Fibroblast of skin of back (primary cell): ENCODE measurements at places on chromosomes 11 and 22.

DNA sequence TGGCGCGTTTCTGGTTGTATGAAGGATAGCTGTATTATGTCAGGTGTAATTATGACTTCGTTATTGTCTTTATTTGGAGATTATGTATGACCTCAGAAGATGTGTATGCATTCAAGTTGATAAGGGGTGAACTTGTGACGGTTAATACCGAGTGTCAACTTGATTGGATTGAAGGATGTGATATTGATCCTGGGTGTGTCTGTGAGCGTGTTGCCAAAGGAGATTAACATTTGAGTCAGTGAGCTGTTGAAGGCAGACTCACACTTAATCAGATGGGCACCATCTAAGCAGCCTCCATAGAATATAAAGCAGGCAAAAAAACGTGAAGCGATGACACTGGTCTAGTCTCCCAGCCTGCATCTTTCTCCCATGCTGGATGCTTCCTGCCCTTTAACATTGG is 15.3 kb upstream of the CD82 start:
- DNase-seq: no peak

DNA sequence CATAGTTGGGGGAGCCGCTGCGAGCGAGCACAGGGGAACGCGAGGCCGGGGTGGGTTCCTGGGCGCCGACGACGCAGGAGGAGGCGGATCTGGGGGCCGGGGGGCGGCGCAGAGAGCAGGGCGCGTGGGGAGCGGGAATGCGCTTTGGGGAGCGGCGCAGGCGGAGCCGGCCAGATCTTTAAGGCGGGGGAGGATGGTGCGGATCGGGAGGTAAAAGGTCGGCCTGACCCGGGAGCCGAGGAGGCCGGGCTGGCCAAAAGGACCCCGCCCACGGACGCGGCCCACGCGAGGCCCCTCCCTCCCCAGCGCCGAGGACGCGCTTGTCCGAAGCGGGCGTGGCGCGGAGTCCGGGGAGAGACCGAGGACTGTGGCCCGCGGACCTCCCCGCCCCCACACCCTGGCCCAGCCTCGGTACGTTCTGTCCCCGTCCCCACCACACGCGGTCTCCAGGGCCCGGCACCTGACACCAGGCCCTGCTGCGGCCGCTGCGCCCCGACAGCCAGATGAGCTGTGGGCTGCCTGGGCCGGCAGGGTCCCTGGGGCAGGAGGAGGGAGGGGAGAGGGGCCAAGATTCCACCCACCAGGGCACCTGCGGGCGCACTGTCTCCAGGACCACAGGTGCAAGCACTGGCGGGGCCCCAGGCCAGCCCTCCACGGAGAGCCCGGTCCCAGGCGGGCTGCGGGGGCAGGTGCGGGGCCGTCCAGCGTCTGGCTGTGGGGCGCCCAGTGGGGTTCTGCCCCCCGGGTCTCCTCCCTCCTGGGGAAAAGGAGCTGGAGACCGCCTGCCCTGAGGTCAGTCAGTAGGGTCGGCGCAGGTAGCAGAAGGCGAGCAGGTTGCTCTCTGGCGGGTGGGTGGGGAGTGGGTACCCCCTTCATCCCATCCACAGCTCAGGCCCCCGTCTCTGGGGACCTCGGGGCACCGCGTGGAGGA is 10.9 kb downstream of the PIM3 start:
- peak; percentile 21 for DNase-seq

GRCh38 chr22:24051028-24051427 is 39.9 kb downstream of the CABIN1 start:
- no peak for DNase-seq

DNA sequence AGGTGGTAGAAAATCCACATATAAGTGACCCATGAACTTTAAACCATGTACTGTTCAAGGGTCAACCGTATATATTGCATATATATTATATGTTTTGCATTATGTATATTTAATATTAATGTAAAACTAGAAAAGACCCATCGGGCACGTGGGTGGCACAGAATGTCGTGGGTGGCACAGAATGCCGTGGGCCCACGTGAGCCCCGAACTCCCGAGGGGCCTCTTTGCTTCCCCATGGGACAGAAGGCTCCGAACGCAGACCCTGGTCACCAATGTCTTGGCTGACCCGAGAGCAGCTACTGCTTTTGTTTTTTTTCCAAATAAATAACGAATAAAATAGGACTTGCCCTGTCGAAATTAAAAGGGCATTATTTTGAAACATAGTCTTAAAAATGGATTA is 415.4 kb downstream of the BRD1 start:
- no peak for DNase-seq

DNA sequence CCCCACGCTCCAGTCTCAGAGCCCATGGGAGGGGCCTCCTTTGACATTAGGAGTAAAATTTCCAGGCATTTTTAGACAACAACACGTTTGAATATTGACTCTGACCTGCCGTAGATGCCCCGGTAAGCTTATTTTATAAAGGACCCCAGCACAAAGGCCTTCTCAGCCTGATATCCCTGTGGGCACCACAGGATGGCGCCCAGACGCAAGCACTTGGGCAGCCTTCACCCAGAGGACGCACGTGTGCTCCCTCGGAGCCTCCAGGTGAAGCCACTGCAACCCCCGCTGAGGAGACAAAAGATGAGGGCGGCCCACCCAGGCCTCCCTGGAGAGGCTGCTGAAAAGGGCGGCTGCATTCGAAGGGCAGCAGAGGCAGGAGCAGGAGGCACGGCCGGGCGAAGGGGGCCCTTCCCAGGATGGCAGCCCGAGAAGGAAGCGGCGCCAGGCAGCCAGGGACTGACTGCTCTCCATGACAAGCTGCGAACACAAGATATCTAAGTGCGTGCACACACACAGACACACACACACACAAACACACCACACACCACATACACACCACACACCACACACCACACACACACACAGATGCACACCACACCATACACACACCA is 15.2 kb upstream of the TH start:
- DNase-seq: peak; percentile 17

GRCh38 chr11:45710561-45710960 is 45.1 kb upstream of the CHST1 start:
- no peak for DNase-seq

DNA sequence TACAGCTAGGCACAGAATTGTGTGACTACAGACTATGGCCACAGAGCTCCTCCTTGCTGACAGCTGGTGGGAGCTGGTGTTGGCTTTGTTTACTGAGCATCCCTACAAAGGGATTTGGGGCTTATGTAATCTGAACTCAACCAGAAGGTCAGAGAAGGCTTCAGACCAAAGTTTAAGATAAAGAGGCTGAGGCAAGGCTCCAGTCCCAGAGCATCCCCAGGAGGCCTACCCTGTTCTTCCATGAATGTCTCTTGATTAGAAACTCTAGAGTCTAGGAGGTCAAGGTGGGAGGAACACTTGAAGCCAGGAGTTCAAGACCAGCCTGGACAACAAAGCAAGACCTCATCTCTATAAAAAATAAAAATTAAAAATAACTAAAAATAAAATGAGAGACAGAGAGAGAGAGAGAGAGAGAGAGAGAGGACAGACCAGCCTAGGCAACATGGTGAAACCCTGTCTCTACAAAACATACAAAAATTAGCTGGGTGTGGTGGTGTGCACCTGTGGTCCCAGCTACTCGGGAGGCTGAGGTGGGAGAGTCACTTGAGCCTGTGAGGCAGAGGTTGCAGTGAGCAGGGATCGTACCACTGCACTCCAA is 125.5 kb upstream of the SERPIND1 start:
- no peak for DNase-seq

- no peak for DNase-seq
Observed at GRCh38 chr11:36039471-36039870, 95.6 kb downstream of the LDLRAD3 start.

GRCh38 chr11:64136765-64137441 is 29.0 kb downstream of the MACROD1 start:
- no peak for DNase-seq

DNA sequence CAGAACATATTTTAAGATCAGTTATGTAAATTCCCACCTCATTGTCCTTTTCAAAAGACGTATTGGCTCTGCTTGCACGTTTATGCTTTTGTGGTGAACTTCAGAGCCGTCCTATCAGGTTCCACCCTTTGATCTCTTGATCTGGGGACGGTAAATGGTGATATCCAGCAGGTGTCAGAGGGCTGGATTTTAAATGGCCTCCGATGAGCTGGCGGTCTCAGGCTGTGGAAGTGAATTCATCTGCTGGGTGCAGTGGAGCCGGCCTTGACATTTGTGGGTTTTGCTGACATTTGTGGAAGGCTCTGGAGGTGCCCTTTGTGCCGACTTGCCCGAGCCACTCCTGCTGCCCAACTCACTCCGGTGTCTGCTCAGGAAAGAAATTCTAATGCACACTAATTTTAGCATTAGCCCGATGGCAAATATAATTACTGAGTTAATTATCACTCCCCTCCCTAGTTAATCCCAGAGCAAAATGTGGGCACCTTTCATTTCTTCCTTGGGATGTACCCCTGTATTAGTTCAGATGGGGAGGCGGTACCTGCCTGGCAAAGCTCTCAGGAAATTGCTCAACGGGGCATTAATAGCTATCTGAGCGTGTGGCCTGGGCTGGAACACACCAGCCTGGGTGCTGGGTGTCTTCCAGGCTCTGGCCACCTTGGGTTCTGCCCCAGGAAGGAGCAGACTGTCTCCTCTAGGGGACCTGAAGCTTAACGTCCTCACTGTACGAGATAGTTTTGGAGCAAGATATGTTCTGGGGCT is 9.1 kb downstream of the LRP5 start:
- no peak for DNase-seq

- no peak for DNase-seq
Observed at GRCh38 chr22:45648301-45649117, 23.1 kb upstream of the ATXN10 start.

DNA sequence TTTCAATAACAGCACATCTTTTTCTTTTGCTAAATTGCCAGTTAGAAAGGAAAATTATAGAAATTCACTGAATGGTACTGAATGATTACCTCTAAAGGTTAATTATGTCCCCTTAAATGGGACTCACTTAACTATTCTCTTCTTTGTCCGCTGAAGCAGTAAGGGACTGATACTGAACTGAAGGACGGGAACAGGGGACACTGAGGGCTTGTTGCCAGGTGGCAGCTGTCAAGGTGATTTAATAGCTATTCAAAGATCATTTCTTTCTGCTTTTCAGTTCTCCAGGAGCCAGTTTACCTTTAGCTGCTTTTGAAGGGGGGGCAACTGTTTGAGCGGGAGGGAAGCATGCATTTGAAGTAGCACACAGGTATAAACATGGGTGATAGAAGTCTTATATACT is 325.4 kb upstream of the CCDC90B start:
- no peak for DNase-seq

- no peak for DNase-seq
Observed at GRCh38 chr22:47196881-47197772, 434.7 kb downstream of the TBC1D22A start.

DNA sequence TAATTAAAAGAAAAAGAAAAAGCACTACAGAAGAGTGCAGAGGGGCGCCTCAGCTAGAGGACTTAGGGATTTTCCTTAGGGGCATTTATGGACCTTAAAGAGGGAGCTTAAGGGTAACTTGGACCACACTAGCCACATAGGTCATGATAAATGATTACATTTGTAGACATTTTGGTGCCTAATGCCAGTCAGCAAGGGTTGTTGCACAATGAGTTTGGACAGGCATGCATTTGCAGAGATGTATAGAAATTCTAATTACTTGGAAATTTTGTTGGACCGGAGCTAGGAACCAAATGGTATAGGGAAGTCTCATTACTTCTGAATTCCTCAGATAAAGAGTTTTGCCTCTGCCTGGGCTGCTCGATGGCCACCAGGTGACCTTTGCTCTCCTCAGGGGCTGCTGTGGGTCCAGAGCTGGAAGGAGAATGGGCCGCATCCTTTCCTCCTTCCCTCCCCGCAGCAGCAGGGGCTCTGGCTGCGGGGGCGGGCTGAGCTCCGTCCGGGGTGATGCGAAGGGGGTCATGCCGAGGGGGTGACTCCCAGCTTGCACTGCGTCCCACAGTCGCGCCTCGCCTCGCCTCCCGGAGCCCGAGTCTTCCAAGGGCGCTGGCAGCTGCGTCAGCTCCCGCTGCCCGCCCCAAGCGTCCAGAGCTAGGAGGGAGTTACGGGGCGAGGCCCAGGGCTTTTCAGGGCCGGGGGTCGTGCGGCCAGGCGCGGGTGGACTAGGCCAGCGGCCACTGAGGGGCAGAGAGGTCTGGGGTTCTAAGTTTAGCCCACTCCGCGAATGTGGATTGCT is 20.3 kb upstream of the MALAT1 start:
- peak; percentile 48 for DNase-seq

DNA sequence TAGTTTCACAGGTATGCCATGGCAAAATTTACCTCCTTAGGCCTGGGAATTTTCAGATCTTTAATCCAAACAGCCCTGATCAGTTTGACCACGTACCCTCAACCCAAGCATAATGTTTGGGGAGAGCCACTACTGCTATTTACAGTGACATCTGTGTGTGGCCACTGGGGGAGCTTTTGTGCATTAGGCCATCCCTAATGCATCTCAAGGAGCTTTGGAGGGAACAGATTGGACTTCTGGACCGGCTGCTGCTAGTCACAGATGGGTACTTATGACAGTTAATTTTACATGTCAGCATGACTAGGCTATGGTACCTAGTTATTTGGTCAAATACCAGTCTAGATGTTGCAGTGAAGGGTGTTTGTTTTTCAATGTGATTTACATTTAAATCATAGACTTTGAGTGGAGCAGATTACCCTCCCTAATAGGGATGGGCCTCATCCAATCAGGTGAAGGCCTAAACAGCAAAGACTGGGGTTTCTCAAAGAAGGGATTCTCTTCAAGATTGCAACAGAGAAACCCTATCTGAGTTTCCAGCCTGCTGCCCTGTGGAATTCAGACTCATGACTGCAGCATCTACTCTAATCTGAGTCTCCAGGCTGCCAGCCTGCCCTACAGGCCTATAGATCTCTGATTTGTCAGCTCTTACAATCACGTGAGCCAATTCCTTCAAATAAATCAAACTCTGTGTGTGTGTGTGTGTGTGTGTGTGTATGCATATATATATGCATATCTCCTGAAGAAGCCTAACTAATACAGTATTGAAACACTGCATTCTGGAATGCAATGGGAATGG is 38.0 kb upstream of the GALNT18 start:
- no peak for DNase-seq

- no peak for DNase-seq
Observed at GRCh38 chr11:12263141-12263693, 114.2 kb upstream of the PARVA start.

- no peak for DNase-seq
Observed at GRCh38 chr11:117187007-117187406, 8.5 kb downstream of the SIDT2 start.

GRCh38 chr11:131975619-131976018 is 605.2 kb downstream of the NTM start:
- DNase-seq: no peak

- DNase-seq: peak; percentile 9
Observed at GRCh38 chr11:21564833-21565682, 627.8 kb upstream of the ANO5 start.

DNA sequence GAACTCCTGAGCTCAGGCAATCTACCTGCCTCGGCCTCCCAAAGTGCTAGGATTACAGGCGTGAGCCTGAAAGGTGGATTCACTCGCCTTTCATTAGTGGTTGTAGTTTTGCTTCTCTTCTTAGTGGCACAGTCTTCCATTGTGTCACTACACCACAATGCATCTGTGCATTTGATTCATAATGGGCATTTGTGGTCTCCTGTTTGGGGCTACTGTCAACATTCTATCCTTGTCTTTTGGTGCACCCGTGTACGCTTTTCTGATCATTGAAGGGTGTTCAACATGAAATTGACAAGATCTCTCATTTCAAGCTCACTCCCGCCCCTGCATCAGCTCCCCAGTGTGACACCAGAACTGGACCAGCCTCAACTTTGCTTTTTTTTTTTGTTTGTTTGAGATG is 2.0 kb upstream of the SYT12 start:
- DNase-seq: no peak
